Posterior cingulate gyrus (tissue), 11 donors: ENCODE measurements at places on chromosomes 11 and 22.

DNA sequence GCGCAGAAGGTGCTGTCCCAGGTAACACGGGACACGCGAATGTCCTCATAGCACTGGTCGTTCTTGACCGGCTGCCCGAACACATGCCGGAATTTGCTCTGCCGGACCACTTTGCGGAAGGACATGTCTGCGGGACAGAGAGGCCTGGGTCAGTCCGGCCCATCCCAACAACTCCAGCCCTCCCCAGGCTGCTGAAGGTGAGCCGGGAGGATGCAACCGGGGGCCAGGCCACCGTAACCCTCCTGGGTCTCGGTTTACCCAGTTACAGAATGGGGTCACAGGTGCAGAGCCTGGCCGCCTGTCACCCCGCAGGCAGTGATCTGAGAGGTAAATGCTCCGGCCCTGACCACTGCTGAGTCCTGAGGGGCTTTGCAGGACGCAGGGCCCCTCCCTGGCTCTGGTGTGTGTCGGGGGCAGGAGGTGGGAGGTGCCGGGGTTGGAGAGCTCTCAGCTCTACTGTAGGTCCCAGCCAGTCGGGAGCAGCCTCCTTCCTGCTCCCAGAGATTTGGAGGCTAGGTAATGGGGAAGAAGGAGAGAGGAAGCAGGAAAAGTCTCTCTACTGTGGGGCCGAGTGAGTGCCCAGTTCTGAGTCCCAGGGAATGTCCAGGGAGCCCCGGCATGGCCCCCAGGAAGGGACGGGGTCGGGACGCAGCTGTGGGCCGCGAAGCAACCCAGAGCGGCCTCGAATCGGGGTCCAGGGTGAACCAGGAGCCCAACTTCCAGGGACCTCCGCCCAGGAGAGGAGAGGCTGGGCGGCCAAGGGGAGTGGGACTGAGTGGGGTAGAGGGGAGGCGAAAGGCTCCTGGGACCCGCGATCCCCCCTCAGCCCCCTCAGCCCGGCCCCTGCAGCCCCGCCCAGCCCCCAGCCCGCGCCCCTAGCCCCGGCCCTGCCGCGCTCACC lies 522 bp downstream of the CORO1B start:
- no peak for DNase-seq

GRCh38 chr11:3955299-3955665 lies 99.8 kb downstream of the STIM1 start:
- DNase-seq: no peak

DNA sequence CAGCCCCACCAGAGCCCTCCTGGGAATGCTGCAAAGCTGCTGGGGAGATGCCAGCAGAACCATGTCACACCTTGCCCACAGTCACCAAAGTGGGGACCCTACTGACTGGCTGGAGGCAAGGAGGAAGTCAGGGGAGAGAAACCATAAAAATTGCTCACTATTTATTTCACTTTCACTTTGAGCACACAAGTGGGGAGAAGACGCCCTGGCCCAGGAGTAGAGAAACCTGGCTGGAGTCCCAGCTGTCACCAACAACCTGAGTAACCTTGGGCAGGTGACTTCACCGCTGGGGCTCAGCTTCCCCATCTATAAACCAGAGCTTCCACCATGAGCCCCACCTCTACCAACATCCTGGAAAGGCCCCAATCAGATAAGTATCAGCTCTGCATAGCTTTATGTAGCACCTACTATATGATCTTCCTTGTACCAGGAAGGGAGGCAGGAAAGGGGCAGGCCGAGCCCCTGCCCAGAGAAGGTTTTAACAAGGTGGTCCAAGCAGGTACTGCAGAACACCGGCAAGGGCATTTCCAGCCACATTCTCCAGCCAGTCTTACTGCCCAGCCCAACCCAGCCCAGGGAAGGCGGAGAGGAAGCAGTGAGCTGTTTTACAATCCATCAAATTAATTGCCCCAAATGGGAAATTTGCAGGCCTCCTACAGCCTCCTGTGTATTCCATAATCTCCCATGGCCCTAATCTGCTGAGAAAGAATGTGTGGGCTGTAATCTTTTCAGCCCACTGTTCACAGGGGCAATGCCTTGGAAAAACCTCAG lies 27.6 kb downstream of the PLEKHA7 start:
- DNase-seq: no peak

GRCh38 chr22:33723915-33724314 lies 196.4 kb downstream of the LARGE1 start:
- DNase-seq: no peak

GRCh38 chr22:46366327-46366731 lies 30.8 kb downstream of the TRMU start:
- no peak for DNase-seq

- peak; percentile 79 for DNase-seq
These were observed 65.2 kb upstream of the LMO1 start for GRCh38 chr11:8328848-8329330.

DNA sequence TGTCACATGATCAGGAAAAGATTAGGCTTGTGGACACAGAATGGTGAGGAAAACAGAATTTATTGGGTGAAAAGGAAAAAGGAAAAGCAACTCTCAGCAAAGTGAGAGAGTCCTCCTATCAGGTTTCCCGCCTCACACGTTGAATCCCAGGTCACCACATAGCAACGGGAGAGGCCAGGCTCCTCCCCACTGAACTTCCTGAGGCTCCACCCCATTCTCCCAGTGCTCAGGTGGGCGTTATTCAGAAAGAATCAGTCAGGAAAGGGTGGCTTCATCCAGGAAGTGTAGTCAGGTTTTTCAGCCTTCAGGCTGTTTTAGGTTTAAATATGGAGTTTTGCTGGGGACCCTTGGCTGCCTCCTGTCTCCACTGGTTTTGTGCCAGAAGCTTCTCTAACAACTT lies 66.9 kb downstream of the SPON1 start:
- DNase-seq: no peak

- no peak for DNase-seq
These were observed 10.7 kb upstream of the MTMR3 start for GRCh38 chr22:29872144-29872893.

GRCh38 chr11:23280088-23280487 lies 419.8 kb upstream of the CCDC179 start:
- DNase-seq: no peak

- no peak for DNase-seq
These were observed 89.3 kb upstream of the CHRM4 start for GRCh38 chr11:46480909-46481308.

- no peak for DNase-seq
These were observed 132.3 kb upstream of the ZBED5 start for GRCh38 chr11:10990160-10990559.

GRCh38 chr11:78203184-78203583 lies 14.5 kb downstream of the USP35 start:
- no peak for DNase-seq

GRCh38 chr11:121344824-121345223 lies 52.3 kb downstream of the SC5D start:
- DNase-seq: no peak

GRCh38 chr11:26987731-26988130 lies 6.2 kb upstream of the FIBIN start:
- DNase-seq: no peak

DNA sequence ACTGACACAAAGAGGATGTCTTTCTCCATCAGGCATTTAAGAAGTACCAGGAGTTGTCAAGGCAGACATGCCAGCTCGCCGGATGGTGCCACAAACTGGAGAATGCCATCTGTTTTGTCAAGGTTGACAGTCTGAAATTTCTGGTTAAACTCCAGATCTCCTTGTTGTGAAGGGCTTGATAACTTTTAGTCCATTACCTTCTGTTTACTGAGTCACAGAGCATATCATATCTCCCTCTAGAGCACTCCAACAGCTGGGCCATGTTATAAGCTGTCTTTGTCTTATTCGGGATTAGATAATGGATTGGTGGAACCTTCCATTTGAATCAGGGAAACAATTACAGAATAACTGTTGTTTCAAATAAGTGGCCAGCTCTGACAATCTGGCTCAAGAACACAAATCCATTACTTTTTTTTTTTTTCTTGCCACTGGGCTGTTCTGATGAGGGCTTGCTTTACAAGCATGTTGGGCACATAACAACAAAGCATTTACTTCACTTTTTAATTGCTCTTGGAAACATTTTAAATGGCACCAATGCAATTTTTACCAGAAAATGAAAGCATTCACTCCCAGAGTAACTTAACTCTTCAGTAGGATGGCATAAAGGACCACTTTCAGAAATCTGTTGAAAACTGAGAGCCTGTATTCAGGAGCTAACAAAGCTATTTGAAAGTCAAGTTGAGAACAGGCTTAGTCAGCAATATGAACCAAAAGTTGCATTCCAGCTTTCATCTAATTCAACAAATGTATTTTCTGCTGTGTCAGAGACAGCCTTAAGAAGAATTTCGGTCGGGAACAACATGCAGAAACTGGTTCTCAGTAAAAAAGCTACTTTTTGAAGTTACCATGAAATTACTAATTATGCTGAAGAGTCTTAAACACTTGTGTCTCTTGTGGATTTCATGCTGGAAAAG lies 227.6 kb upstream of the PITPNB start:
- no peak for DNase-seq

DNA sequence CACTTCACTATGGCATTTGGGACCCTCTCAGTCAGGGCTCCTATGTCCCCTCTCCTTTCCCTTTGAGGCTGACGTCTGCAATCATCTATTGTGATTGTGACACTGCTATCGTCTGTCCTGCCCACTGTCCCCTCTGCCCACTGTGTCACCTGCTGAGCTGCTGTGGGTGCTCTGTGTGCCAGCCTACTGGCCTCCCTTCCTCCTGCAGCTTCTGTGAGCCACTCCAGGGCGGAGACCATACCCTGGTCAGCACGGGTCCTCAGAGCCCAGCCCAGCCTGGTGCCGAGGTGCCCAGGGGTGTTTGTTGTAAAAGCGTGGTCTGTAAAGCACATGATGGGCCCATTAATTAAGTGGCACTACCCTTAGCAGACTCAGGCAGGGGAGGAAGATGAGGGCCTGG lies 29.4 kb downstream of the MPPED1 start:
- no peak for DNase-seq

- DNase-seq: no peak
These were observed 160.5 kb upstream of the DDI1 start for GRCh38 chr11:103875855-103876510.

GRCh38 chr11:77590194-77590782 lies 535 bp downstream of the AQP11 start:
- DNase-seq: peak; percentile 71

- no peak for DNase-seq
These were observed at the start of gene PITPNM1 for GRCh38 chr11:67504950-67505581. Gene PITPNM1, minus strand, starts transcription at chr11:67505363. Its CDS starts 1,183 bp downstream, at chr11:67504180.

DNA sequence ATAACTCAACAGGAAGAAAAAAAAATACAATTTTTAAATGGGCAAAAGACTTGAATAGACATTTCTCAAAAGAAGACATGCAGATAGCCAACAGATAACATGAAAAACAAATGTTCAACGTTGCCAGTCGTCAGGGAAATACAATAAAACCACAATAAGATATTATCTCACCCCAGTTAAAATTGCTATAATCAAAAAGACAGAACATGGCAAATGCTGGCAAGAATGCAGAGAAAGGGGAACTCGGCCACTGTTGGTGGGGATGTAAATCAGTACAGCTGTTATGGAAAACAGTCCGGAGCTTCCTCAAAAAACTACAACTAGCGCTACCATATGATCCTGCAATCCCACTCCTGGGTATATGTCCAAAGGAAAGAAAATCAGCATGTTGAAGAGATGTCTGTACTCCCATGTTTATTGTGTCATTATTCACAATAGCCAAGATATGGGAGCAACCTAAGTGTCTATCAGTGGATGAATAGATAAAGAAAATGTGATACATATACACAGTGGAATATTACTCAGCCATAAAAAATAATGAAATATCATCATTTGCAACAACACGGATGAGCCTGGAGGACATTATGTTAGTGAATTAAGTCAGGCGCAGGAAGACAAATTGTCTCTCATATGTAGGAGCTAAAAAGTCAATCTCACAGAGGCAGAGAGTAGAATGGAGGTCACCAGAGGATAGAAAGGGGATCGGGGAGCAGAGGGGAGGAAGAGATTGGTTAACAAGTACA lies 12.2 kb upstream of the CYTH4 start:
- DNase-seq: no peak

DNA sequence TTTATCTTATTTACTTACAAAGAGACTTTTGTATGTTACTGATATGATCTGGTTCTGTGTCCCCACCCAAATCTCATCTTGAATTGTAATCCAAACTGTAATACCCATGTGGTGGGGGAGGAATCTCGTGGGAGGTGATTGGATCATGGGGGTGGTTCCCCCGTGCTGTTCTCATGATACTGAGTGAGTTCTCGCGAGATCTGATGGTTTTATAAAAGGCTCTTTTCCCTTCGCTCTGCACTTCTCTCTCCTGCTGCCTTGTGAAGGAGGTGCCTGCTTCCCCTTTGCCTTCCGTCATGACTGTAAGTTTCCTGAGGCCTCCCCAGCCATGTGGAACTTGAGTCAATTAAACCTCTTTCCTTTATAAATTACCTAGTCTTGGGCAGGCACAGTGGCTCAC lies 42.4 kb upstream of the WNT7B start:
- no peak for DNase-seq

DNA sequence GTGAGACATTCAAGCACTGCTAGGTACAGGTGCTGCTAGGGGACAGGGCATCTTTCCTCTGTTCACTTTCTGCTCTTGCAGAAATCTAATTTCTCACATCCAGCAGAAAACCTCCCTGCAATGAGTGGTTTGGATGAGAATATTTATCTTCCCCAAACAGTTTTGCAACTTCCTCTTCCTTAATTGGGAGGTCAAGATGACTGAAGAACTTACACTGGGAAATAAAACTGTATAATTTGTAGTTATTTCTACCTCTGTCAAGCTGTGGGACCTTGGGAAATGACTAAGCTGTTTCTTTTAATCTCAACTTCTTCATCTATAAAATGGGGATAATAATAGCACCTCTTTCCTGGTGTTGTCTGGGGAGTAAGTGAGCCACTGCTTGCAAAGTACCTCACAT lies 69.8 kb downstream of the PRR5L start:
- DNase-seq: no peak
